NK-92 treated with Interleukin-12 subunit alpha and Interleukin-12 subunit beta, amount 100 ng/mL, for 24 hours (cell line): ENCODE measurements at places on chromosomes 3 and 15.

DNA sequence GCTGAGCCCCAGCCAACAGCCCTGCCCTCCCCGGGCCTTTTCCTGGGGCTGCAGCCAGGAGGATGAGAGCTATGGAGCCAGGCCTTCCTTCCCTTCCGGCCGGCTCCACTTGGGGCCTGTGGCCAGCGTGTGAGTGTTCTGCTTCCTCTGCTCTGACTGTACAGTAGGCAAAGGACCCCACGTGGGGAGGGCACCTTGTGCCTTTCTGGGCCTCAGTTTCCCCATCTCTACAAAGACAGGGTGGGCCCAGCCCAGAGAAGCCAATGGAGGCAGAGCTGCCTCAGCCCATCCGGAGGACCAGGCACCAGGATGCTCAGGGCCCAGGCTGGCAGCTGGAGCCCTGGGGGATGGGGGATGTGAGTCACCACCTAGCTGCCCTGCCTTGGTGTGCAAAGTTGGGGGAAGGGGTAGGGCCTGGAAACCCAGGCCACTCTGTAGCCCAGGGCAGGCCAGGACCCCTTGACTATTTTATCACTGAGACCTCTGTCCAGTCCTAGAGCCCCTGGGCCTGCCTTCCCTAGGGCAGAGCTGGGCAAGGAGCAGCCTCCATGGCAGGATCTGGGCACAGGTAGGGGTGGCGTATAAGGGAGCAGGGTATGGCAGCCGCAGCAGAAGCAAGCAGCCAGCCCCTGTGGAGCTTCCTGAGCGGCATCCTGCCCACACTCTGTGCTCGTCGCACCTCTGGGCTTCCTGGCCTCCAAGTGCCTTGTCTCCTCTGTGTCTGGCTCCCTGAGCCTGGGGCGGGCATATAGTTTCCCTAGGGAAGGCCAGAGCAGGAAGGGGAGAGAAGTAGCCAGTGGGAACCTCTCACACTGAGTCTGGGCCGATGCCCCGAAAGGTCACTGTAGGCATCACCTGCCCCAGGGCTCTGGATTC lies 1.8 kb downstream of the PSTPIP1 start:
- peak; percentile 82 for DNase-seq

DNA sequence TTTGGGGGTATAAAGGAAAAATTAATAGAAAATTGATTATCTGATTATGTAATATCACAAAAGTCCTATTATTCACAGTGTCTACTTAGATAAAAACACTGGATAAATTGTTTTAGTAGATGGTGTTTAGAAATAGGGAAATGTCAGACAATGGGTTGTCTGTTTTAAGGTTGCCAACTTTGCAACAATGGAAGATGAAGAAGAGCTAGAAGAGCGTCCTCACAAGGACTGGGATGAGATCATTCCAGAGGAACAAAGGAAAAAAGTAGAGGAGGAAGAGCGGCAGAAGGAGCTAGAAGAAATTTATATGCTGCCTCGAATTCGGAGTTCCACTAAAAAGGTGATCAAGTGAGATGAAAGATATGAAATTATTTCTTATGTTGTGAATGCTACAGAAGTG lies 84.0 kb downstream of the CHD2 start:
- DNase-seq, result no peak

DNA sequence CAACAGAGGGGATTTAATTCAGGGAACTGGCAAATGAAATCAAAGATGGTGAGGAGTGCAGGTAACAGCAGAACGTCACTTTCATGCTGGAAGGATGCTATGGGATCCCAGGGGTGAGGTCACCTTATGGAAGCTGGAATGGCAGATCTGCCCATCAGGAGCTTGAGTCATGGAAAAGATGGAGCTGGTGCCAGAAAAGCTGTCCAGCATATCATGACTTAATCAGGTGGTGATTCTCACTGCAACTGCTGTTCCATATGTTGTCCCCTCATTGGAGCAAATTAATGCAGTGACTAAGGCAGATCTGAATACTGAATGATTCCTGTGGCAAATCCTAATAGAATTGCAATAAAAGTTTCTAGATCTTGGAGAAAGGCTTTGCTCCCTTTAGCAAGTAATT lies 38.4 kb downstream of the HHLA2 start:
- no peak for DNase-seq

GRCh38 chr15:46556559-46557379 lies 921.9 kb downstream of the SQOR start:
- DNase-seq, result no peak

DNA sequence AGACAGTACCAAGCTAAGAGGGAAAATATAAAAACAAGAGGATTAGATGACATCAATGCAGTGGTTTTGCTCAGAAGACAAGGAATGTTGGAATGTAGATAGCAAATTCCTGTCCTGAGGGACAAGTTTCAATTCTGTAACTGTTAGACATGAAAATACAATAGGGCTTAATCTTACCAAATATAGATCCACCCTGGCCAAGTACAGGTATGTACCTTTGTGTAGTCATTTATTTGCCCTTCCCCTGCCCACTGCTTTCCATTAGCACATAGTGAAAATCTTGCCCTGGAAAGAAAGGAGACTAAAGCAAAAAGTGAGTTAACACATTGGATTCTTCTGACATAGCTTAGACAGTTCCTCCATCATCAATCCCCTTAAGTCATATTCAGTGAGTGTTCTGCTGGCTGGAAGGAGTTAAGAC lies 389.0 kb upstream of the THBS1 start:
- DNase-seq, result no peak
